Fibroblast of upper back skin (primary cell): ENCODE measurements at places on chromosomes 16 and 17.

GRCh38 chr17:82424001-82424862 is 5.8 kb upstream of the OGFOD3 start:
- DNase-seq, result peak; percentile 27

DNA sequence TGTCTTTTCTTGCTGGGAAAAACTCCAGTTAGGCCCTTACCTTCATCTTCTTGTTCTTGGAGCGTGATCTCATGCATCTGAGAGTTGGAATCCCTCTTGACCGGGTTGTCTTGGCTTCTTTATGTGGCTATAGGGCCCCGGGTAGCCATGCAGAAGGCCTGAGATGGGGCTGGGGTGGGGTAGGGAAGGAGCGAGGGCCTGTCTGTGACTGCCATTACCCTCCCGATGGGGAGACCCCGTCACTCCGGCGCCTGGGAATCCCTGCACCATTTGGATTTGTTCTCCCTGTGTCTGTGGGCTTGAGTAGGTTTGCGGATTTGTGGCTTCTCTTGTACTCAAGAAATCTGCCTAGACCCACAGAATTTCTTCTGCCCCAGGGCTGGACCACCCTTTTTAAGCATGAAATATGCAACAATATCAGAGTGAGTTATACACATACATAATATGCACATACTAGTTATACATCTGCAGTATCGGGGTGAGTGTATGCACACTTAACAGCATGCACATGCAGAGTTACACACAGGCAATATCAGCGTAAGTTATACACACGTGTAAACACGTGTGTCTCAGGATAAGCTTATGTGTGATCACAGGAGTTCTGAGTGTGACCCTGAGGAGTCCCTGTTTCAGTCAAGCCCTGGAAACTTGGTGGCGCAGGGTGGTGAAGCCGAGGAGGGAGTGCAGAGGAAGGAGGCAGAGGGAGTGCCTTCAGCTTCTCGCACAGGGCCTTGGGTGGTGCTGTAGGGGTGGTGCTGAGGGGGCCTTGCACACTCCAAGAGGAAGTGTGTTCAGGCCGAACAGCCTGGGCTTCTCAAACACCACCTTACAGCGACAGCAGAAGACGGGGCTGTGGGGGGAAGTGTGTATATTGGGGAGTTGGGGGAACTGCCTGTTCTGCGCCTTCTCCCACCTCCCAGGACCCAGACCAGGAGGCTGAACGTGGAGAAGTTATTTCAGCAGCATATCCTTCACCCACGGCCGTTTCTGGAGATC is 18.5 kb downstream of the CCDC42 start:
- DNase-seq, result no peak

DNA sequence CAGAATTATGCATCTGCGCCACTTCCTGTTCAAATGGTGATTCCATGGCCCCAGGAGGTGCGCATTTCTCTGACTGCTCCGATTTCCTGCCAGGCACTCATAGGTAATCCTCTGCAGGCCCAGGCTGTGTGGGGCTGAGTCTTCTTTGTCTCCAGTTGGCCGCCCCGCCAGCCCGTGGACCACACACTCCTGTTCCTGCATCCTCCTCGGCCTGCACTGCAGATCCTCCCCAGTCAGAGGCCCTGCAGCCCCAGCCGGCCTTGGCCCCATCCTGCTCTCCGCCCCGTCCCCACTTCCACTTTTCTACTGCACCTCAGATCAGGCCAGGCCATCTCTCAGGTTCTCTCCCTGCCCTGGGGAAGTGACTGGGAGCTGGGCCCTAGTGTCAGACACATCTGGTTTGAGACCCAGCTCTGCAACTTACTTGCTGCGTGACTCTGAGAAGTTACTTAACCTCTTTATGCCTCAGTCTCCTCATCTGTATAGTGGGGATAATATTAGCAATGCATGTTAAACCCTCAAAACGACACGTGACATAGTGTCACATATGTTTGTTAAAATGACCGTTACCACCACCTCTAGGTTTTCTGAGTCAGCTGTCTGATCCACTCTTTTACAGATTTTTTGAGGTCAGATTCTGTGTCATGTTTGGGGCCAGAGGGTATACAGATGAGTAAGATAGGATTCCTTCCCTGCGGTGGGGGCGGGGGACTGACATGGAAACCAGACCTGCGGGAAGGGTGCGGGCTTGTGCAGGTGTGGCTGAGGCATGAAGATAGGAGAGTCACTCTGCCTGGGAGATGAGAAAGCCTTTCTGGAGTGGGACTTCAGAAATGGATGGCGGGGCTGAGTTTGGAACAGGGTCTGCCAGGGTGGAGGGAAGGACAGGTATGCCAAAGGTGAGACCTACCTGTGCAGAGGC is 12.8 kb downstream of the RAB11FIP4 start:
- no peak for DNase-seq

DNA sequence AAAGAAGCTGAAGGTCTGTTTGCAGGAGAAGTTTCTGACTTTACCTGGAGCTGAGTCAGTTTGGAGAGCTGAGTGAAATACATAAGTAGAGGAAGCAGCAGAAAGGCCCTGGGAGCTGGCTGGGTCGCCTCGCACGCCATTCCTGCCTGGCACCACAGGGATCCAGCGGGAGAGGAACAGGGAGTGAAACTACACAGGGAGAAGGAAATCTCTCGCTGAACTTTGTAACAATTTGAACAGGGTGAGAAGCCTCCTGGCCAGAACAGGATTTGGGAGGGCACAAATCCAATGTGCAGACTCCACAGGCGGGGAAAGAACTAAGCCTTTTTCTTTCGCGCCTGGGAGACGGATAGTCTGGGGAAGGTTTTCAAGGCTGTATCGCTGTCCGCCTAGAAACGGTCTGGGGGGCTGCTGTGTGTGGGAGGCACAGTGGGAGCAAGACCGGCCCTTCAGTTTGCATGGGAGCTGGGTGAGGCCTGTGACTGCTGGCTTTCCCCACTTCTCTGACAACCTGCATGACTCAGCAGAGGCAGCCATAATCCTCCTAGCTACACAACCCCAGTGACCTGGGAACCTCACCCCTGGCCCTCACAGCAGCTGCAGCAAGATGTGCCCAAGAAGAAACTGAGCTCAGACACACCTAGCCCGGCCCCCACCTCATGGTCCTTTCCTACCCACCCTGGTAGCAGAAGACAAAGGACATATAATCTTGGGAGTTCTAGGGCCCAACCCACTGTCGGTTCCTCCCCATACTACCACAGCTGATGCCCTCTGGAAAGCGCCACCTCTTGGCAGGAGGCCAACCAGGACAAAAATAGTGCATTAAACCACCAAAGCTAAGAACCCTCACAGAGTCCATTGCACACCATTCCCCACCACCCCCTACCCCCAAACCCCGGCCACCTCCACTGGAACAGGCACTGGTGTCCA is 778.6 kb downstream of the KCNJ2 start:
- DNase-seq, result no peak

DNA sequence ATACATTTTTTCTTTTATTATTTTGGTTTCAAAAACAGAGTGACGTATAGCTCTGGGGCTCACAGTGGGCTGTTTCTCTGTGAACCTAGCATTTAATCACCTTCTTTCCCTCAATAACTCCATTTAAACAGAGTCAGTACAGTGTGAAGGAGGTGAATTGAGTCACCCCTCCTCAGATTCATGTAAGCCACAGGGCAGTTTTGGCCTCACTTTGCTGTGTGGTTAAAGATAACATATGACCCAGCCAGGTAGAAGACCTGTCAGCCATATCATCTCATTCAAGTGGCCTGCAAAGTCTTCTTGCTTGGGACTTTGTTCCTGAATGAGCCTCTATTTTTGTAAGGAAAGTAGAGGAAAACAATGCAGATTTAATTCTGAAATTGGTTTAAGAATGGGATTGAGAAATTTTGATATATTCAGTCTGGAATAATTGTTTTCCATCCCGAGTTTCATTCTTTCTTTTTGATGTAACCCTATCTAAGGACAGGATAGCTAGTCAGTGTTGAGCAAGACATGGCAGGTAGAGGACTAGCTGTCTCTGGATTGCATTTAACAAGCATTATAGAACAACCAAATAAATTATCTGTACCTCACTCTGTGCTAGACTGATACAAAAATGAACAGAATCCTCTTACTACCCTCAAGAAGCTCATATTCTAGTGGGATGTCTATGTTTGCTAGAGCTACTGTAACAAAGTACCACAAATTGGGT is 13.1 kb downstream of the MAP2K6 start:
- DNase-seq, result no peak

DNA sequence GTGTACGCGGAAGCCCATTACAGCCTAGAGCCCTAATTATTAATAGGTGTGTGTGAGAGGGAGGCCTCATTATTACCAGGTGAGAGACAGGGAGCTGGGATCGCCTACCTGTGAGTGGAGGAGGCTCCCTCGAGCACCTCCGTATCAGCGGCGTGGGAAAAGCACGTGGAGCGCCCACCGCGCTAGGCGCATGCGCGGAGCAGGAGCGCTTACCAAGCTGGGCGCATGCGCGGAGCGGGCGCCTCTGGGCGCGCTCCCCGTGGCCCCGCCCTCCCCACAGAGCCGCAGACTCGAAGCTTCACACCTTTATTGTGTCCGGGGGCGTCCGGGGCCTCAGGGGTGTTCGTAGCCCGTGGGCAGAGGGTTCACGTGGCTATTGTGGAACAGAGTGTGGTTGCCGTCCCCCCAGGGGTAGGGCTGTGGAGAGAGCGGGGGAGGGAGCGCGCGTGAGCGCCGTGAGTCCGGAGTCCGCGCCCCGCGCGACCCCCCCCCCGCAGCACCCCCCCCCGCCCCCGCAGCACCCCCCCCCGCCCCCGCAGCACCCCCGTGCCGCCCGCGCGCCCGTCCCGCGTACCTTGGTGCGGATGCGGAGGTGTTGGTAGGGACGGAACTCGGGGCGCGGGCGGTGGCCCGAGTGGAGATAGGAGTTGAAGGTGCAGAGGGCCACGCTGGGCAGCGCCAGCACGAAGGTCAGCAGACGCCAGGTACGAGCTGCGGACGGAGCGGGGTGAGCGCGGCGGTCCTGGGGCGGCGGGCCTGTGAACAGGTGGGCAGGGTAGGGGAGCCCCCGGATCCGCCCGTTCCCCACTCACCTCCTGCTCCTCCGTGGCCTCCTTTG is 500 bp downstream of the COX6A2 start:
- DNase-seq, result peak; percentile 55

DNA sequence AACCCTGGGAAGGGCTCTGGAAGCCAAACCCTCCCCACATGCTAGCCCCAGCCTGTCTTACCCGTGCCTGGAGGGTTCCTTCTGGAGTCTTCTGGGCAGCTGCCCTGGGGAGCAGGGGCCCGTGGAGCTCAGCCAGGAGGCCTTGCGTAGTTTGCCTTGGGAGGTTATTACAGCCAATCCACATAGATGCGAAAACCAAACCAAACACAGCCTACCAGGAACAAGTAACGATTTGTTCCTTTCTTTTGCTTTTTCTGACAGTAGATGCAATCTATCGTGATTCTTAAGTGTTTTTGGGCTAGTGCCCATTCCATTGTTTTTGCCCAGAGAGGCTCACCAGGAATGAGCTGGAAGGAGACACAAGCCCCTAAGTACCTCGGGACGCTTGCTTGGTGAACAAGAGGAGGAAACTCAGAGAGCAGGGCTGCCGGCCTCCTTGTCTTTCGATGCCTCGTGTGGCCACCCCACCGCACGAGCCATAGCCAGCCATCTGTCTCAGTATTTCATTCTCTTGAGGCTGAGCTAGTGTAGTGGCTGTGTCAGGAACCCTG is 102.7 kb upstream of the NOL11 start:
- no peak for DNase-seq

DNA sequence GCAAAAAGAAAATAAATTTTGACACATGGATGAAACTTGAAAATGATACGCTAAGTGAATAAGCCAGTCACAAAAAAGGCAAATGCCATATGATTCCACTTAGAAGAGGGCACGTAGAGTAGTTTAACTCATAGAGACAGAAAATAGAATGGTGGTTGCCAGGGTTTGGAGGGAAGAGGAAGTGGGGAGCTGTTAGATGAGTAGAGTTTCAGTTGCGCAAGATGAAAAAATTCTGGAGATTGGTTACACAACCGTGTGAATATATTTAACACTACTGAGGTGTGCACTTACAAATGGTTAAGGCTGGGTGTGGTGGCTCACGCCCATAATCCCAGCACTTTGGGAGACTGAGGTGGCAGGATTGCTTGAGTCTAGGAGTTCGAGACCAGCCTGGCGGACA is 93.4 kb upstream of the TMEM132E start:
- DNase-seq, result no peak

DNA sequence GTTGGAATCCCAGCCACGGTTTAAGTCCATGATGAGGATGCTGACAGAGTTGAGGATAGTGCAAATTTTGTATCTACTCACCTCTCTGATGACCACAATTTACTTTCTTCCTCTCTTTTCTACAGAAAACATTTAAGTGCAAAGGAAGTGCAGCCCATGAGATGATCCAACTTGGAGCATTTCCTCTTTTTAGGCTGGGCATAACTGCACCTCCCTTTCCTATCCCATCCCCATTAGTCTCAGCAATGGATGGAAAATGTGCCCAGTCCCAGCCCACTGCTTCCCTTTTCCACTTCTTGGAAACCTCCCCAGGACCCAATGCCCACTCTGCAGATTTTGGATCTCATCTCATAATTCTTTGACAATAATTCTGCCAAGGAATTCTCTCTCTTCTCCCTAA is 16.6 kb upstream of the CCL8 start:
- no peak for DNase-seq

DNA sequence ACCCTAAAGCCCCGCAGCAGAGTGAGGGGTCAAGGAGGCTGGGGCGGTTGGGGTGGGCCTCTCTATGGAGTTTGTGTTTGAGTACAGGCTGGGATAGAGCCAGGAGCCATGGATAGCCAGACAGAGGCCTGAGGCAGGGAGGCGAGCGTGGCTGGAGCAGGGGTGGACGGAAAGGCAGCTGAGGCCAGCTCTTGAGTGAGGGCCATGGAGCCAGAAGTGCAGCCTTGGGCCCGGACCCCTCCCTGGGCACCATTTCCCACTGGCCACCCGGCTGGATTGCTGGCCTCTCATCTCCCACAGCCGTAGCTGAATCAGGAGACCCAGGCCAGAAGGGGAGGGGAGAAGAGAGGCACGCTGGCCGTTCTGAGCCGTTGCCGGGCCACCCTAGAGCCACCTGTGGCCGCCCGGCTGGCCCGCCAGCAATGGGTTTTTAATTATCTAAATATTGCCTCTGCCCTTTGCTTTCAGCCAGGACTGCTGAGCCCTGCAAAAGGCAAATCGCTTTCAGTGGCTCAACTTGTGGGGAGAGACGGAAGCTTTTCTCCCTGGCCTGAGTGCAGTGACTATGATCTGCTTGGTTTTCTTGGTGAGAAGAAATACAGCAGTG is 75.2 kb upstream of the GSE1 start:
- no peak for DNase-seq

DNA sequence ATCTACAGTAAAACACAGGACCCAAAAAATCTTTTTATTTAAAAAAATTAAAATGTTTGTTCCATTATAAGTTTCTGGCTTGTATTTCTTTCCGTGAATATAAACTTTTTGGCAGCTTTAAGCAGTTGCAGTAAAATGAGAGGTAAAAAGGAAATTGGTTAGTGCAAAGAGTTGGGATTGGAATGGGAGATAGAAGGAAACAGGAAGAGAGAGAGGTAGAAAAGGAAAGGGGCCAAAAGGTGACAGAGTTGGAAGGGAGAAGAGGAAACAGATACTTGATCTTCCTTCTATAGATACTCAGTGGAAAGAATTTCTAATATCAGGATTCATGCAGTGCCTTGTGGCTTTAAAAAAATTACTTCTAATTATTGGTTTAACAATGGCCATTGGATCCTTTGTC is 63.5 kb downstream of the NQO1 start:
- no peak for DNase-seq
